ENCODE measurements at places on chromosomes 7 and 10.

DNA sequence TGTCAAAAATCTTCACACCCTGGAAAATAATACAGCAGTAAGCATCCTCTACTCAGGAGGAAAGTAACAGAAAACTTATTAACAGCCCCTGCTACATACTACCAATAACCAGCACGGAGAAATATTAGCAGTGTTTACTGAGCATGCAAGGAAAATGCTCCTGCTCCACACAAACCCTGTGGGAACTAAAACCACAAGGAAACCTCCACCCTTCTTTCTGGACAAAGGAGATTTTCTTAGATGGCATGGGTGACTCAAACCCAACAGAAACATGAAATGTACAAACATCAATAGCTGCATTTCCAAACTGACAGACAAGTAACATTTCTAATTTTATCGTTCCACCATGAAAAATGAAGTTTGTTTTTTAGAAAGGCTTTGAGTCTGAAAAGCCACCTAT, 113.4 kb downstream of the VPS41 start:
- DNase-seq, result no peak

GRCh38 chr7:28106321-28106829, 74.2 kb downstream of the JAZF1 start:
- no peak for DNase-seq

GRCh38 chr7:128161466-128162125, 79.5 kb upstream of the LEP start:
- no peak for DNase-seq

- DNase-seq, result no peak
These were observed 393.0 kb downstream of the NRG3 start for GRCh38 chr10:82267960-82268359.

DNA sequence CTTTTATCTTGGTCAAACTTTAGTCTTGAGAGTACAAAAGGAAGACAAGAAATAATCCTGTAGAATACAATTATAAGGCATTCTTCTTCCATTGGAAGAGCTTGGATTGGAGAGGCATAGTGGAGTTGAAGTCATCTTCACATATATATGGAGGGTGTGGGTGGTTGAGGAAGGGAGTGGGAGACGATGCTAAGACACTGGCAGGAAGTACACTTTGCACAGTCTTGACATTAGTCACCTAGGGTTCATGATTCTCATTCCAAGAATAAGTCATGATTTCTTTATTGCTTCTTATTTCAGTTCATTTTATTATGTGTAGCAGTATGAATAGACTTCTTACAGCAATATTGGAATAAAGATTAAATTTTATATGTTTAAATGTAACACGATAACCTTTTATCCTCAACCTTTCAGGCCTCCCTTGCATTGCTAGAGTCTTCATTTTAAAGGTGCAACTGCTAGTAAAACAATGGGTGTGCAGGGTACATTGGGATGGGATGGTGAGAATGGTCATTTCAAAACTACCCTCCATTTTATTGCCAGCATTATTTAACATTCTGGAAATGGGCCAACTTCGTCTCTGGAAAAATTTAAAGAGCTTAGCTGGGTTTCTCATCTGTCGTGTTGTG, 12.3 kb upstream of the SLC26A3 start:
- DNase-seq, result no peak

- no peak for DNase-seq
These were observed 508.2 kb downstream of the ZWINT start for GRCh38 chr10:55852900-55853299.

- peak; percentile 75 for DNase-seq
These were observed at the start of gene BMPR1A for GRCh38 chr10:86756511-86757112. Gene BMPR1A (plus strand): TSS chr10:86756619. CDS start chr10:86876019, 119,400 bp downstream.

- no peak for DNase-seq
These were observed 83.9 kb downstream of the HIP1 start for GRCh38 chr7:75654855-75655254.

GRCh38 chr7:95544171-95544570, 52.1 kb downstream of the PDK4 start:
- no peak for DNase-seq

DNA sequence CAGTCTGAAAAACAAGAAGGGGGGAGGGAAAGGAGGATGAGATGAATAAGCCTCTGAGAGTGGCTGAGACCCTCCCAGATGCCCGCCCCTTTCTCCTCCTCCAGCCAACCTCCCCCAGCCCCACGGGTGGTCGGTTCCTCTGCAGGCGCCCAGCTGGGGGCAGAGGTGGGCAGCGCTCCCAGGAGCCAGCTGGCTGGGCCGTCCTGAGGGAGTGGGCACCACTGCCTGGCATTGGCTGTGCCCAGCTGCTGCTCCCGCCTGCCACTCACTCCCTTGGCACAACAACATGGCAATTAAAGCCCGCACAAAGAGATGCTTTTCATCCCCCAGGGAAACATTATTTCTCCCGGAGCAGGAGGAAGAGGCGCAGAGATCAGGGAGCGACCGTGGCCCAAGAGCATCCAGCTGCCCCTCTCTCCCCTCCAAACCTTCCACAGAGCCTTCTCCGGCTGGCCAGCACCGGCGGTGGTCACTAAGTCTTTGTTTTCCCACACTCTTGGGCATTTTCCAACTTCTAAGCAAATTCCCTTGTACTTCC, 107.2 kb downstream of the SPDYE5 start:
- DNase-seq, result no peak

DNA sequence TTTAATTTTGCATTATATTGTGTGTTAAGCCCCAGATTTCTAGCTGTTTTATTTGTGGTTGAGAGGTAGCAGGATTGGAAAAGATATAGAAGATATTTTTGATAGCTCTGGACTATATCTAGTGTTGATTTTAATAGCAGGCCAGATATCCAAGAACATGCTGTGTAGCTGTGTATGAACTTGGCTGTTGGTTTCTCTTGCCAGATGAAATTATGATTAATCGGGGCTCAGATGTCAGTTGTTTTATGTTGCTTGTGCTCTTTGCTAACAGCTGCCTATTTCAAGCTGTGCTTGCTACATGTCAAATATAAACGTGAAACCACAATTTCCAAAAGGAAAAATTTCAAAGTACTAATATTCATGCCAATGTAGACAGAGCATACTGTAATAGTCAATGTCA, 141.1 kb downstream of the GRM3 start:
- DNase-seq, result no peak

DNA sequence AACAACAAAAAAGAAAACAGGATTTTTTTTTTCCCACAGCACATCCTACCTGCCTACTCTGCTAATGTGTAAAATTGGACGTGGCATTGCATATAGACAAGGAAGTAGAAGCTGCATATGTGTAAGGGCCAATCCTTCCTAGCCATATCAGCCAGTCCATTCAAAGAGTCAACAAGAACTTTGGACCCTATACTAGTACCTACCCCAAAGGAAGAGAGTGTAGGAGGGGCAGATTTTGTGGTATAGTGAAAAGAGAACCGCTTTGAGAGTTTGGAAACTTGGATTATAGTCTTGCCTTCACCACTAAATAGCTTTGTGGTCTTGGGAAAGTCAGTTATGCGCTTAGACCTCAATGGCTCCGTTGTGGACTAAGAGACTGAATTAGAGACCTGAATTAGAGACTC, 12.1 kb upstream of the MCU start:
- DNase-seq, result no peak

DNA sequence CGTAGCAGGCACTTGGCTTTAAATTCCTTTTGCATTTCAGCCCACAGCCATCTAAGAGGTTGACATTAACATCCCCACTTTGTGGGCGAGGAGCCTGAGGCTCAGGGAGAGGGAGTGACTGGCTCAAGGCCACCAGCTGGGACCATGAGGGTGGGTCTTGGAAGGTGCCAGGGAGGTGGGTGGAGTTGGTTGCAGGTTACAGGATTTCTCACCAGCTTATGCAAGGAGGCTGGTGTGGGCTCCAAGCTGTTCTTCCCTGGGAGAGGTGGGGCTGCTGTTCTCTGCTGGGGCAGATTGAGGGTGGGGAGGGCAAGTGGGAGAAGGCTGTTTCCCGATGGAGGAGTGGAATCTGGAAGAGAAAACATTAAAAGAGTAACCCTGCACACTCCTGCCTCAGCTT, 14.1 kb upstream of the C10orf95 start:
- no peak for DNase-seq

Measured in fibroblast of the conjunctiva (primary cell).